NCI-H1105 treated with DMSO at 0.1 percent for 48 hours (cell line): ENCODE measurements at places on chromosomes 6 and 20.

DNA sequence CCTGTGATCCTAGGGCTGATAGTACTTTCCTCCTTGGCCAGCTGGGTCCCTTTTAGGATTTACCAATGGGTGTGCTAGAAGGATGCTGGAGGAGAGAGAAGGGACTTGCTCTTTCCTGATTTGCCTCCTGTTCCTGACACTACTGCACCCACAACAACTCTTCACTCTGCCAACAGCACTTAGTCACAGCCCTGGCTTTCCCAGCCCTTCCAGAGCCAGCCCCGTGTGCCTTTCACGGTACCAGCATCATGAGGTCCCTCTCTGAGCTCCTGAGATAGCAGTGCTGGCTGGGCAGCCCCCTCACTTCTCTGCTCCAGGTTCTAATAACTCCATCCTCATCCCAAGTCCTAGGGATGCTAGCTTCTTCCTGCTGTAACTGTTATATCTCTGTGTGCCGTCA is 80.9 kb downstream of the DNAH8 start:
- DNase-seq, result no peak

DNA sequence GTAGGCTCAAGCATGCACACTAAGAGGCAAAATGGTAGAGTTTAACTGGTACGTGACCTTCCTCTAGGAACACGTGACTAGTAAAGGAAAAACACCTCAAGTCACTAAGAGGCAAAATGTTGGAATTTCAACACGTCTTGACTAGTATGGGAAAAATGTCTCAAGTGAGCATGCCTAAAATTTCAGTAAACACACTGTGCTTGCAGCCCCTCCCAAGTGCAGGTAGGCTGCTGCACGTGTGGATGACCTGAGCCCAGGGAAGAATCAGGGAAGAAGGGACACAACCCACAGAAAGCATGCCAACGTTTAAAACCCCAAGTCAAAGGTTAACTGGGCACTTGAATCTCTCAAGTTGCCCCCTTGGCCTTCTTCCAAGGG is 162.2 kb downstream of the TENT5A start:
- DNase-seq, result no peak

- DNase-seq, result no peak
These were observed 273.4 kb downstream of the MEI4 start for GRCh38 chr6:77926198-77926751.

DNA sequence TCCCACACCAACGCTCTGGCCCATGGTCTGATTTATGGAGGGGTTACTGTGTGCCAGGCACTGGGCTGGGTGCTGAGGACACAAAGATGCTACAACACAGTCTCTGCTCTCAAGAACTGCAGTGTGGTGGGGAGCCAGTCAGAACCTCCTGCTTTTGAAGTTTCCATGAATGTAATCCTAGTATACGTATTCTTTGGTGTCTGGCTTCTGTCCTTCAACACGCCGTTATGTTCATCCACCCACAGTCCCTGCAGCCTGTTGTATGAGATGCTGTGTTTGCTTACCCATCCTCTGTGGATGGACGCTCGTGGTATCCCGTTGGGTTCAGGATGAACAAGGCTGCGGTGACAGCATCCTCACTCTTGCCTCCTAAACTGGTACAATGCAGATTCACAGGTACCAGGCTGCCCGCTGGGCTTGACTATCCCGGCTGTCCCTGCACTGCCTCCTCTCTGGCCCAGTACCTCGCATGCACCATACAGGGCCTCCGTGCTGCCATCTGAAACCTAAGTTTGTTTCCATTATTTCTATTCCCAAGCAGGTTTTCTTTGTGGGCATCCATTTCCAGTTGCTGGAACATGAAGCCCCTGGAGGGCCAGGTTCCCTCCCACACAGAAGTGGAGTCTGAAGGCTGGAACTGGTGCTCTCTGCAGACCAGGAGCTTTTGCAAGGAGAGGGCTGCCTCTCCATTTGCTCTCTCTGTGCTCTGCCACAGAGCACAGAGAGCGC is 364.5 kb downstream of the ZFAND3 start:
- no peak for DNase-seq

GRCh38 chr6:16056263-16056870 is 72.5 kb upstream of the MYLIP start:
- DNase-seq, result no peak

- DNase-seq, result no peak
These were observed 26.7 kb downstream of the RBCK1 start for GRCh38 chr20:434661-435419.

DNA sequence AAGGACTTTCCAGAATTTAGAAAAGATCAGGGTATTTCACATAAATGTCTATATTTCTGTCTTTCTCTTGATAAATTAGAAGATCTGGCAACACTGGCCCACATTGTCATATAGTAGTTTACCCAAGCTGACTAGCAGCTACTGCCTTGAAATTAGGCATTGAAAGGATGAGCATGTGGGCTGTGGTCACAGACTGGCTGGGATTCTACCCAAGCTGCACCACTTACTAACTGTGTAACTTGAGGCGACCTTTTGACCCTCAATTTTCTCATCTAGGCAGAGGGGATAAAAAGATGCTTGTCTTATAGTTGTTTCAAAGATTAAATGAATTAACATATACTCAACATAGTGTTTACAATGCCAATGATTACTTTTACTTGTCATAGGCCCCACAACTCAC is 152.7 kb upstream of the BMP2 start:
- DNase-seq, result no peak

DNA sequence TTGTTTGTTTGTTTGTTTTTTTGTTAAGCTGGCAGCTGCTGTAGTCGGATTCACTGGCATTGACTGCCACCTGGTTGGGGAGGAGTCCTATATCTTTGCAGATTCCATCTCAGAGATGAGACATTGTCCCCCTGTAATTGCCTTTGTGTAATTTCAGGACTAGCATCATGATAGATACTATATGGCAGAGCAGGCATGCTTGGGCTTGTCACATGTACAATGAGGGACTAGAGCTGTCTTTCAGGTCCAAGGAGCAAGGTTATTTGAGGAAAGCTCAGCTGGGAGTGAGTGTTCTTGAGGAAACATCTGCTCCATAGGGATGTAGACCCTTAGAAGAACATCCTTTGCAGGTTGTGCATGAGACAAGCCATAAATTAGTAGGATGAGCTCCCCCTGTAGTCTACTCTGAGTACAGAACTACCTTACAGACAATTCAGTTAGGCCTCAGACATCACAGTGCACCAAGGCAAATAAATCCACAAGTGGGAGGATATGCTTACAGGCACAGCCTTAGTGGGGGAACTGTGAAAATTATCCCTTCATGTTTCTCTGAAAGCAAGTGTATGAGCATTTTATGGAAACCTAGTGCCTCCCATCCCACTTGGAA is 62.1 kb downstream of the BMP2 start:
- DNase-seq, result peak; percentile 31

DNA sequence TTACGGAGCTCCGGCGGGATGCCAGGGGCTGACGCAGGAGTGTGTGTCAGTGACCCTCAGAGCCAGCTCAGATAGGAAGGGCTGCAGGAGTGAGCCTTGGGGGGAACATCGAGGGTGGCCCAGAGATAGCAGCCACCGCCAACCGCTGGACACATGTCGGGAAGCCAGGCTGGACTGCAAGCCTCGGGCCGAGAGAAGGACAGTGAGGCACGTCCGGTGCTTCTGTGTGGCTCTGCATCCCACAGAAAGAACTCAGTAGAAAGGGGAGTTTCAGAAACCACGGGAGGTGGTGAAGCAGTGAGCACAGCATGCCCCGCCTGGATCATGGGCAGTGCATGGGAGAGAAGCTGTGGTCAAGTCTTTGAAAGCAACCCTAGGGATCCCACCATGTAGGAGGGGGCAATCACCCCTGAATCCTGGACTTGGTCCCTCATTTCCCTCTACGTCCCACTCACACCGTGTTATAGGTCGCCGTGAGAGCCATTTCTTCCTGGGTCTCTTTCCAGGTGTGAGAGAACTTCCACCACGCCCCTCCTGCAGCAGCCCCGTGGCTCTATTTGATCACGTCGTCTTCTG is 383.7 kb upstream of the CDH4 start:
- DNase-seq, result no peak

- DNase-seq, result no peak
These were observed 255.6 kb downstream of the PREX1 start for GRCh38 chr20:48571949-48572847.

DNA sequence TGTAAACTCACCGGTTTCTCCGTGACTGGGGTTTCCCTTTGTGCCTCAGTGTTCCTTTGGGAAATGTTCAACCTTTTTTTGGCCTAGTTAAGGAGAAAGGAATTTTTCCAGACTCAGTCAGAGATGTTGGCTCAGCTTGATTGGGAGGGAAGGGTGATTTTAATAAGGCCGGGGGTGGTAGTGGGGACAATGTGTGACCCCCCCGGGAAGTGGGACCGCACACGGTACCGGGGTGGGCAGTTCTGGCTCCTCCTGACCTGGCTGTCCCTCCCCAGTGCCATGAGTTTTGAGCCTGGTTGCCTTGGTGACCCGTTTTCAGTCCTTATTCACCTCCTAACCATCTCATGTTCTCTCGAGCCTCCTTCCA is 132.7 kb downstream of the SNX5 start:
- no peak for DNase-seq

GRCh38 chr6:122694075-122694474 is 83.9 kb downstream of the PKIB start:
- no peak for DNase-seq

GRCh38 chr6:142903812-142904211 is 41.2 kb downstream of the HIVEP2 start:
- DNase-seq, result no peak

DNA sequence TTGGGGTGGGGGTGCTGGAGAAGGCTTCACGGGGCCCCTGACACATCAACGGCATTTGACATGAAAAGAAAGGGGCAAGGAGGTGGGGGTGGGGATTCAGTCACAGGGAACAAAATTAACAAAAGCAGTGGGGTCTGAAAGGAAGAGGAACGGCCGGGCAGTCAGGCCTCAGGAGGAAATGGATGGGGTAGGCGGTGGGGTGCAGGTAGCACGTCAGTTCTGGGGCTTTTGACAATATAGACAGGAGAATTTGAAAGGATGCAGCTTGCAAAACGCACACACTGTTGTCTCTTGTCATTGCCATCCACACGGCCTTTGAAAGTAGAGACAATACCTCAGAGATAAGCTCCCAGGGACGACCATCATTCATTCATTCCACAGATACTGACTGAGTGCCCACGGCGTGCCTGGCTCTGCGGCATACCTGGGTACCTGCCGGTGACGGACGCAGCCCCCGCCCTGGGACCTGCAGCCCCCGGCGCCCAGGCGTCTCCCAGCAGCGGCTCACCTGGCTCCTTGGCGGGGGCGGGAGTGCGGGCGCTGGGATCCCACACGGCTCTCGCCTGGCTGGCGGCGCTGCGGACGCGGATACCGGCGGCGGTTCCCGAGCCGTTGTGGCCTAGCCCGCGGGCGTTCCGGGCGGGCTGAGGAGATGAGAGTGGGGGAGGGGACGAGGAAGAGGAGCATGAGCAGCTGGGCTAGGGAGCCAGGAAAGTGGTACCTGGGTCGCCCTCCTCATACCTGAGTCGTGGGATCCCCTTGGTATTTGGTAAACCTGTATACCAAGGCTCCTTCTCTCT is at the start of gene SLC26A8:
SLC26A8 (minus strand) TSS at position 646 of the 800 bp plus-strand sequence. CDS start 4,934 bp downstream, outside the sequence.
- no peak for DNase-seq

DNA sequence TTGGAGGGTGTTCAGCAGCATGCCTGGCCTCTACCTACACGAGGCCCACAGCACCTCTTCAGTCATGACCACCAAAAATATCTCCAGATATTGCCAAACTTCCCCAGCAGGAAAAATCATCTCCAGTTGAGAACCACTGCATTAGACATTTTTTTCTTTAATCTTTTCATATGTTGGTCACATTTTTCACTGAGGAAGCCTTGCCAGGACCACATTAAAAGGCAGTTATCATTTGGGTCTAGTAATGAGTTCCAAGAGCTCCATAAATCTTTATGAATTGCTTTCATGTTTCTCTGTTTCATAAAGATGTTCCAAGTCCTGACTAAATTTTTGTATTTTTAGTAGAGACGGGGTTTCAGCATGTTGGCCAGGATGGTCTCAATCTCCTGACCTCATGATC is 28.8 kb downstream of the MTRES1 start:
- DNase-seq, result no peak

GRCh38 chr6:88669475-88669874 is 293.9 kb downstream of the RNGTT start:
- DNase-seq, result no peak

GRCh38 chr6:79864001-79864400 is 83.4 kb downstream of the ELOVL4 start:
- DNase-seq, result peak; percentile 63

GRCh38 chr20:20078041-20078440 is 25.7 kb downstream of the CFAP61 start:
- no peak for DNase-seq

DNA sequence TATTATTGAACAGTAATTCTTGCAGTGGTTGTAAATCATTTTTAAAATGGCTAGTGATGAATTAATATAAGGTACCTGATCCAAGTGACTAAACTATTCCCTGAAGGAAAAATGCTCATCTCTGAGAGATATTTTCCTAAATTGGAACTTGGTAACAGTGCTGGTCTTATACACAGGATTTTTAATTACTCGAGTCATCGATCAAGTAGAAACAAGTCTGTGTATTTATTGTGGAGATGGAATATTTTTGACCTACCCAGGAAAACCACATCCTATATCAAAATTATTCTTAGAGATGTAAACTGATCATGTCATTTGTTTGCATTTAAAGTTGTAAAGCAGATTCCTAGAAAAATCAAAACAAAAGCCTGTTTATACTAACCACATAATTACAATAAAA is 166.9 kb downstream of the MOXD1 start:
- DNase-seq, result no peak

GRCh38 chr6:104699593-104700329 is 160.0 kb downstream of the HACE1 start:
- no peak for DNase-seq

DNA sequence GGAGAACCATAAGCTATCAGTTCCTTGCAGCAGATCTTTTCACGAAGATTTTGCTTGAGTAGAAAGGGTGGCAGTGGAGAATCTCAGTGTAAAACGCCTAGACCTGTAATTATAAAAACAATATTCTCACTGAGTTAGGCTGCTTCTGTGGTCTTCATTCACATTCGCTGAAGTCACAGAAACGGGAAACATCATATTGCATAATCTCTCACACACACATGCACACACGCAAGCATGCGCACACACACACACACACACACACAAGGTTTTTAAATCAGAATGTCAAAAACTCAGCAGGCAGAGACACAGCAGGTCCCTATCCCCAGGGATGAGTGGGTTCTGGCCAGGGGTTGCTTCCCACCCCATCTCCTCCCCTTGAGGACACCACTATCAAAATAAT is 175.5 kb downstream of the ATXN1 start:
- no peak for DNase-seq

GRCh38 chr6:141164042-141164743 is 968.5 kb upstream of the GJE1 start:
- no peak for DNase-seq

GRCh38 chr6:29964518-29964886 is 22.2 kb downstream of the HLA-A start:
- no peak for DNase-seq

DNA sequence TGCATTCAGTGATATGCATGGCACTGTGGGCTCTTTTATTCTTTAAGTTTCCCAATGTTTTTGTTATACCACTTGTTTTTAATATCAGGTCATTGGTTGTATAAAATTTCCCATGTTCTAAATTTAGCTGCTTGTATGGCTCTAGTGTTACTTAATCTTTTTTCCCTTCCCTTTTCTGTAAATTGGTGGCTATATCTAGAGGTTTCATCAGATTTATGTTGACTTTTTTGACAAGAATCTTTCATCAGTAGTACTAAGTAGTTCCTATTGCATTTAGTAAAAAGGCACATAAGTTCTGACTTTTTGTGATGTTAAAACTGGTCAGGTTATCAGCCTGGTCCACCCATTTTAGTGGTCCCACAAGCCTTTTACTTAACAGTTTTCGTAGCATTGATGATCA is 51.1 kb downstream of the MMS22L start:
- no peak for DNase-seq
